ENCODE measurements at places on chromosomes 5 and 9.

- DNase-seq, result no peak
Measured at GRCh38 chr5:139833525-139833924, 37.9 kb downstream of the PSD2 start.

DNA sequence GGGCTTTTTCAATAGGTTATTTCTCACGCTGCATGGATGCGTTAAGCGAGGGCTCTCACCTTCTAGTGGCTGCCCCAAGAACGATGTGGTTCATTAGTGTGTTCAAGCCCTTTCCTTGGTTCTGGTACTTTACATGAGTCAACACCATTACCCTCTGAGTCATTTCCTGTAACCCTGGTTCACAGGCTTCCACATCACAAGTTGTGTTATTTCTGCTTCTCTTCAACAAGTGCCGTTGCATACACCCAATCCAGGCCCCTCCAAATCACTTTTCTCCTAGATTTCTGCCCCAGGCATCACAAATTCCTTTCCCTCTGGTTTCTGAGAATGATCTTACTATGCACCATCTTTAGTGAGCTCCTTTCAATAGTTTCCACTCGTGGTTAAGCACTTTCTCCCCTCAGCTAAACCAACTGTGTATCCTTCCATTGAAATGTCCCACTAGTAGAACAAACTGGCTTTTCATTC, 69.5 kb upstream of the RAD23B start:
- peak; percentile 3 for DNase-seq

GRCh38 chr5:23035555-23036090, 182.5 kb upstream of the CDH12 start:
- no peak for DNase-seq

GRCh38 chr9:127923771-127924170, 6.8 kb downstream of the PIP5KL1 start:
- no peak for DNase-seq

- DNase-seq, result no peak
Measured at GRCh38 chr5:76291305-76292077, 111.6 kb upstream of the IQGAP2 start.

DNA sequence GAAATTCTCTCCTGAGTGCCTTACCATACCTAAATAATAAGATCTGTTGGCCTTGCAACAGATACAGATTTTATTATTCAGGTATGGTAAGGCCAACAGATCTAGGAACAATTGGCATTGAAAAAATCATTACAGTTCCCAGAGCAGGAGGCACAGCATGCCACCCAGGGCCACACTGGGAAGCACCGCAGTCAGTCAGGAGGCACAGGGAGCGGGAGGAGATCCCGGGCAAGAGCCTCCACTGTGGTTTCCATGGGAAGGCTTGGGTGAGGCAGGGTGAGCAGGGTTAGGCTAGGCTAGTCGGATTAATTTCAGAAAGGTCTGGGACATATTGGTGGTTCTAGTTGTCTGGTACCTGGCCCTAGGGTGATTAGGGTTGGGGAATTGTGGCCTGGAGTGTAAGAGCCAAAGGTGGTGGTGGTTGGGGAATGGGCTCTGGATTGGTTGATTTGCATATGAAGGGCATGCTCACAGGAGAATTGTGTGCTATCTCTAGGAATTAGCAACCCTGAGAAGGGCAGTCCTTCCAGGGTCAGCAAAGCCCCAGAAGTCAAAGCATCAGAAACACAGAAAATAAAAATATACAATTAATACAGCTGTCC, 111.4 kb downstream of the PDE8B start:
- DNase-seq, result no peak

DNA sequence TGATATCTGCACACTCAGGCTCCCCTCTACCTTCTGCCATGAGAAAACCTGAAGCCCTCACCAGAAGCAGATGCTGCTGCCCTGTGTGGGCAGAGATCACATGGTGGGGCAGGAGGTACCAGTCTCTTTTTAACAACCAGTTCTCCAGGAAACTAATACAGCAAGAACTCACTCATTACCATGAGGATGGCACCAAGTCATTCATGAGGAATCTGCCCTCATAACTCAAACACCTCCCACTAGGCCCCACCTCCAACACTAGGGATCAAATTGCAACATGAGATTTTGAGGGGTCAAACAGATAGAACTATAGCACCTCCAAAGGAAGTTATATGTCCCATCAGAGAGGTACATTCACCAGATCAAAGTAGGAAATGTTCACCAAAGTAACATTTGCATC, 136.3 kb upstream of the SHB start:
- no peak for DNase-seq

DNA sequence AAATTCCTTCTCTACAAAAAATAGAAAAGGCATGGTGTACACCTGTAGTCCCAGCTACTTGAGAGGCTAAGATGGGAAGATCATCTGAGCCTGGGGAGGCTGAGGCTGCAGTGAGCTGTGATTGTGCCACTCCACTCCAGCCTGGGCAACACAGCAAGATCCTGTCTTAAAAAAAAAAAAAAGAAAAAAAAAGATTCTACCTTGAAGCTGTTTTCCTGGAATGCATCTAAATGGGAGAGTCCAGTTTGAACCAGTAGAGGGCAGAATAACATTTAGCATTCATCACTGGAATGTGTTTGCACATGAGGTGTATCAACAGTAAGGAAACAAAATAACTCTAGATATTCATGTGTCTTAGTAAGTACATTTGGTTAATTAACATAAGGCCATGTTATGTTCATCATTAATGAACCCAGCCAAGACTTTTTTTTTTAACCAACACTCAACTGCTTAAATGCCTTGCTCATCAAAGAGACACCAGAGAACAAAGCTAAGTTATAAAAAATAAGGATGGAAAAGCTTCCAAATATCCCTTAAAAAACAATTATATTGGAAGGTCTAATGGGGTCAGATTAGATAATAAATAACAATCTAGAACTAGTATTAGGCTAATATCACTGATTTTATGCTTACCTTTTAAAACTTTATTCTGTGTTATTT, 16.1 kb downstream of the IFNE start:
- peak; percentile 69 for DNase-seq

GRCh38 chr5:125659316-125660023, 763.7 kb upstream of the GRAMD2B start:
- DNase-seq, result no peak

GRCh38 chr9:17824191-17824590, 245.3 kb downstream of the SH3GL2 start:
- no peak for DNase-seq

DNA sequence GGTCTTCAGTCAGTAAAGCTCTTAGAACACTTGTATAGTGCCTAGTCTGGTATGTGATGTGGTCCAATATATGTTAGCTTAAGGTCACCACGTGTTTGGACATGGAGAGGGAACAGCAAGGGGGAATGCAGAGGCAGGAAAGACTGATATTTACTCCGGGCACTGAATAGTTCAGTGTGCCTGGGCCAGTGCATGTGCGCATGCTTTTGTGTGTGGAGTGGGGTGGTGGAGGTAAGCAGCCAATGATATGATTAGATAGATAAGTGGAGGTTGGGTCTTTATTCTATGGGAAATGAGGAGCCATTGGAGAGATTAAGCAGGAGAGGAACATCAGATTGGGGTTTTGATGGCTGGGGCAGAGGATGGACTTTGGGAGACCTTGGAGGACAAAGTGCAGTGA, 14.0 kb downstream of the OR13J1 start:
- DNase-seq, result no peak

- DNase-seq, result no peak
Measured at GRCh38 chr9:107833295-107833694, 343.7 kb upstream of the KLF4 start.

GRCh38 chr9:101999441-101999840, 261.0 kb upstream of the GRIN3A start:
- DNase-seq, result no peak

DNA sequence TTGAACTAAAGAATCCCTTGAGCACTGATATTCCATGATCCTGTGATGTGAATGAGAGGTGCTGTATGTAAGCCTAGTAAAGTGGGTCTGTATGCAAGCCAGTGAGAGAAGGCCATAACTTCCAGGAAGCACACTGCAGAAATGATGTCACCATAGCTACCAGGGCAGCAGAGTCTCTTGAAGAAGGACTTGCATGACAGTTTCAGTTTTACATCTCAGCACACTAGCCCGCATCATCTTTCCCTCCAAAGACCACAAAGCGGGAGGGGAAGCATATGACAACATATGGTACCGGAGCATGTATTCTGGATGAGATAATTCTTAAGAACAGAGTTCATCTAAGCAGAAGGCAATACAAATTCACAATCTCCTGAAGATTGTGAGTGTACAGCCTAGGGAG, 37.6 kb upstream of the MAST4 start:
- DNase-seq, result no peak
